ENCODE measurements at places on chromosomes 12 and 14. TPM values are rescaled to one million over a fixed set of nuclear protein-coding genes. Genes with fewer than 3 reads are reported as not detected.

DNA sequence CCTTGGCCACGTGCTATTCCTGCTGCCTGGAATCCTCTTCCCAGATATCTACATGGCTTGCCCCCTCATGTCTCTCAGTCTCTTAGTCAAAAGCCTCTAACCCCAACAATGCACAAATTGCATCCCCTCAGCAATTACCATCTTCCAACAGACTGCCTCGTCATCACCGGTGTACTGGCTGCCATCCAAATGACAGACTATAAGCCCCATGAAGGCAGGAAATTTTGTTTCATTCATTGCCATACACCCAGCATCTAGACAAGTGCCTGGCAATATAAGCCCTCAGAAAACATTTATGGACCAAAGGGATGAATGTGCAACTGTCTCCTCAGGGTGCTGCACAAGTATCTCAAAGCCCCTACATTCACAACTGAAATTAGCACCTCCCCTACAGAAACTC, 5.8 kb downstream of the GLT8D2 start:
- no peak for DNase-seq

DNA sequence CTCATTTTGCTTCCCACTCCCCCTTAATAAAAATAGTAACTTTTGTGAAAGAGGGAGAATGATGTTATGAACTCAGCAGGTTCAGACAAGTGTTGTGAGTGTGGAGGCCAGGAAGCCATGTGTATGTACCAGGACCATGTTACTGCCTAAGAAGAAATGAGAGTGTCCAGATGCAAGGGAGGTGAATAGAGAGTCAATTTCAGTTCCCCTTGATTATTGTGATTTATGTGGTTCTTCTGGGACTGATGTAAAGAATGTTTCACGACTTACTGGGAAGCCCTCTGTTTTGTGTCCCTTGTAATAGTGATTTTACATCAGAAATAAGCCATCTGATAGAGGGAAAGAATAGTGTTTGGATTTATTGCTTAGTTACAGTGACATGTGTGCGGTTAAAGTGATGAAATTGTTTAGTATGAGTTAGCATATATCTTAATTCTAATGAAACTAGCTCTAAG, 32.5 kb downstream of the FBXO34 start:
- DNase-seq, result no peak

- no peak for DNase-seq
Observed at GRCh38 chr12:77133566-77133965, 68.2 kb upstream of the E2F7 start.

DNA sequence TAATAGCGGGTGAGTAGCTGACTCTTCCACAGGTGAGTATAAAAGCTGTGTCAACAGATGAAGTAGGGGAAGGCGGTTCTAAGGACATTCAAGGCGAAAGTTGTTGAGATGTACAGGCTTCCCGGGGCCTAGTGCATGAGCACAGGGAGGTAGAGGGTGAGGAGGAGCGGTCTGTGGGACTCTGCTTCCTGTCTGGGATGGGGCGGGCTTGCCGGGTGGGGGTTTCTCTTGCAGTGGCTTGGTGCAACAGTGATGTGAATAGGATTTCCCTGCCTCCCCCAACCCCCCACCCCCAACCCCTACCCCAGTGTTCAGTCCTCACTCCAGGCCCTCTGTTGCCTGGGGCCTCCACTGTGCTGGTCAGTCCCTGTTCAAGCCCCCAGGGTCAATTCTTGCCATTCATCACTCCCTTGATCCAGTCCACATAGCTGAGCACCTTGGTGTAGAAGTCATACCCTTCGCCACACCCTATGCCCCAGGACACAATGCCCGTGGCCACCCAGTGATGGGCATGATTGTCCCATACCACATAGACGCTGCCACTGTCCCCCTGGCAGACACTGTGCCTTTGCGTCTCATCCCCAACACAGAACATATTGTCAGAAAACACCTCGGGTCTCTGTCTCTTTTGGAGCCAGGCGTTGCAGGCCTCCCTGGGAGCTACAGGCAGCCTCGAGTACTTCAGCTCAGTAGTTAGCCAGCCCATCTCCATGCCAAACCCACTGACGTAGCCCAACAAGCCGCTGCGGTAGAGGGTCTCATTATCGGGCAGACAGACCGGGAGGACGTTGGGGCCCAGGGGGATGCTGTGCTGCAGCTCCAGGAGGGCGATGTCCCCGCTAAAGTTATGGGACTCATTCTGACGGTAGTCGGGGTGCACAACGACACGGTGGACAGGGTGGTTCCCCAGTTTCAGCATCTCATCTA, 4.0 kb upstream of the C1R start:
- no peak for DNase-seq

The CDC42BPB gene
- polyA plus RNA-seq, result 43.4 TPM

Measured in keratinocyte (primary cell).